GM03348 (cell line): ENCODE measurements at places on chromosomes 1 and 21.

GRCh38 chr21:46641656-46642055, 6.2 kb downstream of the PRMT2 start:
- DNase-seq = no peak

DNA sequence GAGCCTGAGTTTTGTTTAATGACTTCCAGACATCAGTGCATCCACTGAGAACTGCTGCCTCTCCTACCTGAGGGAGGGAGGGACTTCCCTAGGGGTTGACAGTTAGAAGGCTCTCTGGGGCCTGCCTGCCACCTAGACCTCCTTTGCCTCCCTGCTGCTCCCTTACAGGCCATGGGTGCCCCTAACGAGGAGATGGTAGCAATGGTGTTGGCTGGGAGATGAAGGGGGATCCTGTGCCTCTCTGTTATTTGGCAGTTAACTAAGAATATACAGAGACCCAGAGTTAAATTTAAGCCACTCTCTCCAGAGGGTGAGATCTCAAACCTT, 66.1 kb downstream of the UBE2U start:
- DNase-seq = no peak

- no peak for DNase-seq
Observed at GRCh38 chr1:160740133-160740688, 1.2 kb downstream of the SLAMF7 start.

- no peak for DNase-seq
Observed at GRCh38 chr1:185987611-185988321, 253.6 kb downstream of the HMCN1 start.

GRCh38 chr1:228144193-228144992, 4.3 kb downstream of the GUK1 start:
- no peak for DNase-seq

DNA sequence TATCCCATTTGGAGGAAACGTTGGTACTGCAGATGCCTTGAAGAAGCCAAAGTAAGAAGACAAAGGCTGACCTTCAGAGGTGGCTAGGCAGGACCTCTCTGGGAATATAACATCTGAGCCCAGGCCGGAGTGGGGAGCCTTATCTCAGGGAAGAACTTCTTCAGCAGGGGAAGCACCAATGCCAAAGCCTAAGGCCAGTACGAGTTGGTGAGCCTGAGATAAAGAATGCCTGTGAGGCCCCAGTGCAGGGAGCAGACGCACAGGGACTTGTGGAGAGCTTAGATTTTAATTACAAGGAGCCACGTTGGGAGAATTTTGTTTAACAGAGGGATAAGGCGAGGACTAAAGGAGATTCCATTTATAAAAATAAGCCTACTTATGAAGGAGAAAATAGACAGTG, 468.8 kb upstream of the RUNX1 start:
- DNase-seq = no peak

DNA sequence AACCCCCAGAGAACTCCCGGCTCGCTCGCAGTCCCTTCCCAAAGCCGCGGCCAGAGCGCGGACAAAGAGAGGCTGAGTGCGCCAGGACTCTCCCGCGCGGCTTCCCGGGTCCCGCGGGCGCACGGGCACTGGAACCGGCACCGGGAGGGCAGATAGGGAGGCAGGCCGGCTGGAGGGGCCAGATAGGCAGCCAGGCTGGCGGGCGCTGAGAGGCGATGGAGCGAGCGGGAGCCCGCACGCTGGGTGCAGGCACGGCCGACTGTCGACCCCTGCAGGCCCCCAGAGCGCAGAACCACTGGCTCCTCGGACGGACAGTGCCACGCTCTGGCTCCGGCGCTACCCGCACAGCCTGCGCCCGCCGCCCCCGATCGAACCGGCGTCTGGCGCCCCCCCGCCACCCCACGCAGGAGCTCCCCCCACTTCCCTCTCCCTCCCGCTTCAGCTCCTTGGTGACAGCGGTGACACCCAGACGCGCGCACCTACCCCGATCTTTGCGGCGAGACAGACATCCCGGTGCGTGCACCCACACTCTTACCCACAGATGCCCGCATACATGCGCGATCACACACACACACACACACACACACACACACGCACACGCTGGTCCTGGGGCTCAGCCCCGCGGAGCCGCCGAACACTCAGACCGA, 534 bp downstream of the SLC6A9 start:
- peak; percentile 63 for DNase-seq

- DNase-seq = peak; percentile 62
Observed at GRCh38 chr1:181077576-181078242, 10.8 kb upstream of the IER5 start.

DNA sequence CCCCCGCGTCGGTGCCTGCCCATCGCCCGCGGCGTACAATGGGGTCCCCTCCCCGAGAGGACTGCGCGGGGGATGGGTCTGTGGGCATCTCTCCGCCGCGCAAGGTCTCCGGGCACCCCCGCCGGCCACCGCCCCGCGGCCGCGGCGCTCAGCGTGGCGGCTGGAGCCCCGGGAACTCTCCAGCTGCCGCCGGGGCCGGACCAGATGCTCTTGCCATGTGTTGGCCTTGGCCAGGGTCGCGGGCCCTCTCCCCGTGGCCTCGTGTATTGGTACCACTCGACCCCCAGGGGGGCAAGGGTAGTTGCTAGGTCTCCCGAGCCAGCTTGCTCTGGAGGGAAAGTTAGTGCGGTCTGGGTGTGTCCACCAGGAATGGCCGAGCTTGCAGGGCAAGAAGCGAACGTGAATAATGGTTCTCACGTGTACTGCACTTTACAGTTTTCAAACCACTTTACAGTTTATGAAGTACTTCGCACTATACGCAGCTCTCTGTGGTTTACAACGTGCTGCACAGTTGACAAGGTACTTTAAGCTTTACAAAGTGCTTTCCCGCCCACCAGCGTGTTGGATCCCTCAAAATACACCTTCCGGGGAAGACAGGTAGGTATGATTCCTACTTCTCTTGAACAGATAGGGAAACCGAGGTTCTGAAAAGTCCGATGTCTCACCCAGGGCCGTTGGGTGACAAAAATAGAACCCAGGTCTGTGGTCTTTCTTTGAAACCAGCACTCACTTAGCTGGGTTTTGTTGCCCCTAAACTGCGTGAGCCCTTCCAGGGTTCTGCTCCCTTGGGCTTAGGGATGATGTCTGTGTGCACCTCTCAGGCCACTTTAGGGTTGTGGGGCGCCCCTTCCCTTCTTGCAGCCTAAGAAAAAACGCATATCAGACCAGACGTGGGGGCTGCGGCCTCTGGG, 1.2 kb downstream of the EPHB2 start:
- peak; percentile 59 for DNase-seq
